ENCODE measurements at places on chromosomes 7 and 10.

- no peak for DNase-seq
Measured at GRCh38 chr10:112177247-112177646, 6.3 kb downstream of the GPAM start.

DNA sequence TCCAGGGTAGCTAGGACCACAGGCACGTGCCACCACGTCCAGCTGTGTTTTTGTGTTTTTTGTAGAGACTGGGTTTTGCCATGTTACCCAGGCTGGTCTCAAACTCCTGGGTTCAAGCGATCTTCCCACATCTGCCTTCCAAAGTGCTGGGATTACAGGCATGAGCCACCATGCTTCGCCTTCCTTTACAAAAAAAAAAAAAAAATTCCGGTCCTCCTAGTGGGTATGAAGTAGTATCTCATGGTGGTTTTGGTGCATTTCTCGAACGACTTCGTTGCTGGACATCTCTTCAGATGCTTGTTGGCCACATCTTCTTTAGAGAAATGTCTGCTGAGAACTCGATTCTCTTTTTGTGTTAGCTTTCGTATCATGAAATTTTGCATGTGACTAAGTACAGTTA lies 3.9 kb downstream of the PROSER2 start:
- DNase-seq, result no peak

DNA sequence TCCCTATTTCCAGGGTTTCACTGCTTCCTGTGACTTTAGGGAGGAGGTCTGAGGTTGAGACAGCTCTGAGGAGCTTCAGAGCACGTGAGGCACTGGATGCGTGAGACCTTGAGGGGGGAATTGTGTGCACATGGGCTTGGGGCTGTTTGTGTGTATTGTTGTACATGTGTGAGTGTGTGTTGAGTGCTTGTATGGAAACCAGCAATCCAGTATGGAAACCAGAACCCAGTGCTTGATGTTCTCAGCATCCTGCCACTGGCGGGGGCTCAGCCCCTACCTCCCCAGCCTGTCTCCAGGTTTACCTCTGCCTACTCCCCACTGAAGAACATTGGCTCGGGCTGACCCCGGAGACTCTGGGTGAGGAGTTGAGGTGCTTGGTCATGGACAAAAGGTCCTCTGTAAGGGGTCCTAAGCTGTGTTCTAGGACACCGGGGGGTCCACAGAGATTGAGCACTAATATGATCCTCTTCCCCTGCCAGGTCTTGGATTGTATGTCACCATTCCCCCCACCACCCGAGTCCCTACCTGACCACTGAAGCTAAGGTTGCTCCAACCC lies 20.8 kb downstream of the SFTPD start:
- no peak for DNase-seq

- DNase-seq, result no peak
Measured at GRCh38 chr7:96314402-96315124, 7.3 kb downstream of the SLC25A13 start.

DNA sequence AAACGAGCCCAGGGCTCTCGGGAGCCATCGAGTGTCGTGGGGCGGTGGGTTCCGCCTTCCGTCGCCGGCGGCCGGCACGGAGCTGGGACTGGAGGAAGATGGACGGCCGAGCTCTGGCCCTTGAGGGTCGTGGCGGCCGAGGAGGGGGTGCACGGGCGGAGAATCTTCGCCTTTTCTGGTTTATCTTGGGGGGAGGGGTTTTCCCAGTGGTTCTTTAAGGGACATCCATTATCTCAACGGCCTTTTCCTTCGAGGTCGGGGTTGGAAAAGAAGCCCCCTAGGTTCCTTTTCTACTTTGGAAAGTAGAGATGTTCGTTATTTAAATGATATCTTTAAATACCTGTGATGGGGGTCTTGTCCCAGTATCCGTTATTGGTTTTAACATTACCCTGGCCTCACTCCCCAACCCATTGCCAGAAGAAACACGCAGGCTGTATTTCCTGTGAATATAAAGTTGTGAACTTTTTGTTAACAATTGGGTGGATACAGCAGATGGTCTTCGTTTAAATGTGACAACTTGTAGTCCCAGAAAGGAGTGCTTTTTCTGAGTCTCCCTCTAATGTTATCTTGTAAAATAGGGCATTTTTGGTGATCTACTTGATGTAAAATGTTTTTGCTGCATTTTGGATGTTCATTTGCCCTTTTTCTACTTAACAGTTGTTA lies 765 bp downstream of the CCAR1 start:
- peak; percentile 37 for DNase-seq

GRCh38 chr7:44277391-44277790 lies 48.0 kb downstream of the CAMK2B start:
- no peak for DNase-seq

DNA sequence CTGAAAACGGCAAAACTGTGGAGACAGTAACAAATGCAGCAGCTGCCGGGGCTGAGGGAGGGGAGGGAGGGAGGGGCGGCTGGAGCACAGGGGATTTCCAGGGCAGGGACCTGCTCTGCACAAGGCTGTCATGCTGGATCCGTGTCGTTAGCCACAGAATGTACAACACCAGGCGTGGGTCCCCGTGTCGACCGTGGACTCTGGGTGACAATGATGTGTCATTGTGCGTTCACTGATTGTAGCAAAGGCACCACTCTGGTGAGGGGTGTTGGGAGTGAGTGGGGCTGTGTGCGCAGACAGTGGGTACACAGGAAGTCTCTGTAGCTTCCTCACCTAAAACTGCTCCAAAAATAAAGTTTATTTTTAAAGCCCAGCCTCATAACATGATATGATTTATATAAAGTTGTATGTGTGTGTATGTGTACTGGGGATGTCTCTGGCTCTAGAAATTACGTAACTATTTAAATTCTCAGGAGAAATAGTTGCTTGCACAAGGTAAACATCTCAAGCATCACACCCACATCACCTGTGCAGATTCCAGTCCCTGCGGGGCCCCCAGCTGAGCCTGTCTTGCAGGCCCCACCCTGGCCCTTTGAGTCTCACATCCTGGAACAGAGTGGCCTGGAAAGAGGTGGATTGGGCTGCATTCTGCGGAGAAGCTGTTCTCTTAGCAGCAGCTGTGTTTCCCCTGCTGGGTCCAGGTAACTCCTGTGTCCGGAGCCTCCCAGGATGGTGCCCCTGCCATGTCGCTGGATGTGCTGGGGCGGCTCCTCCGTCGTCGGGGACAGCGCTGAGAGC lies 135.7 kb downstream of the DYNC2I1 start:
- no peak for DNase-seq

- peak; percentile 71 for DNase-seq
Measured at GRCh38 chr7:2709553-2710285, 21.7 kb downstream of the AMZ1 start.

DNA sequence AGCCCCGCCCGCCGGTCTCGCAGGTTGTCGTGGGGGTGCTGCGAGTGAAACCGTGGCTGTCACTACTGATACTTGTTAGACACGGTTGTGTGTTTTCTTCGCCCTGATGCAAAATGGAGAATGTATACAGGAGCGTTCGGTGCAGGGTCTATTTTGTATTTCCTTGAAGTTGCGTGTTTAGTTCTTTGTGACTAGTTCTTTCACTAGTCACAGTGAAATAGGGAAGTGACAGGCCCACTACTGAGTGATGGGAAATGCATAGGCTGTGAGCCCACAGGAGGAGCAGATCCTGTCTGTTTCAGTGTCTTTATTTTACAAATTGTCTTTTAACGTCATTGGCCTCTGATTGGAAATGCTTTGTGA lies 675 bp downstream of the ABRAXAS2 start:
- DNase-seq, result no peak

DNA sequence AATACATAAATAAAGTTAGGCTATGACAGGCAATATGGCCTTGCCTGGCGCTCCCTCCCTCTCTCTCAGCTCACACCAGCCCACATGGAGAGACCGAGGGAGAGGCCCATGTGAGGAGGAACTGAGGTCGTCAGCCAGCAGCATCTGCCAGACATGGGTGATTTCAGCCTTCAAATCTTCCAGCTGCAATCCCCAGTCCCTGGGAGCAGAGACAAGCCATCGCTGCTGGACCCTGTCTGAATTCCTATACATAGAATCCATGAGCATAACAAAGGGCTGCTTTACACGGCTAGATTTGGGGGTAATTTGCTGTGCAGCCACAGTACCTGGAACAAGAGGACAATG lies 35.6 kb downstream of the ANKRD16 start:
- no peak for DNase-seq

GRCh38 chr7:139246494-139246893 lies 15.5 kb downstream of the UBN2 start:
- no peak for DNase-seq

DNA sequence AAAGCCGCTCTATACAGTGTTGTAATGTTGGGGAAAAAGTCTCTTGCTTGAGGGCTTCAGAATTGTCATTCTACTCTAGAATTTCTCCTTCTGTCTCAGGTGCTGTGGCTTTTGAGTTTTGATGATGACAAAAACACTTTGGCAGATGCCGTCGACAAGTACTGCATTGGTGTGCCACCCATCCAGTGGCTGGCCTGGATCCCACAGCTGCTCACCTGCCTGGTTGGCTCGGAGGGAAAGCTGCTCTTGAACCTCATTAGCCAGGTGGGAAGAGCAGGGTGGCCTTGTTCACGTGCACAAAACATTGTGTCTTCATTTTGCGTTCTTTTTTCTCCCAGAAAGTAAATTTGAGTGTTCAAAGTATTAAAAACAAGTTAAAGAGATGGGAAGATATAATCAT lies 112.0 kb downstream of the TRRAP start:
- no peak for DNase-seq

GRCh38 chr10:55786461-55787050 lies 574.5 kb downstream of the ZWINT start:
- DNase-seq, result no peak

GRCh38 chr10:86376403-86376802 lies 9.8 kb upstream of the GRID1 start:
- DNase-seq, result no peak

GRCh38 chr7:50331564-50332208 lies 27.2 kb downstream of the IKZF1 start:
- no peak for DNase-seq
